OCI-M1 (cell line): ENCODE measurements at places on chromosomes 3 and 15.

DNA sequence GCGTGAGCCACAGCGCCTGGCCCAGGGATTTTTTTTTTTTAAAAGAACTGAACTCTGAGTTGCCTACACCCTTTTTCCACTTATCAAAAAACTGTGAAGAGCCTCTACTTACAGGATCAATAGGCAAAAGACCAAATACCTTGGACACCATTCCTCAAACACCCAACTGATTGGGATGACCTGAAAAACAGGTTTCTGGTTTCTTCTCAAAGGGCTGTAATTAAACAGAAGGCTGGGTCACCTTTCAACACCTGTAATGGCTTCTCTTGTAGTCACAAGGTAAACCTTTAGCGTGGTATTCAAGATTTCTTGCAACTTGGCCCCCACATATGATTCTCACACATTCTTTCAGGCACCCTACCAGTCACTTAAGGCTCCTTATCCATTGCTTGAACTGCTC, 38.4 kb upstream of the PLXND1 start:
- DNase-seq, result no peak

DNA sequence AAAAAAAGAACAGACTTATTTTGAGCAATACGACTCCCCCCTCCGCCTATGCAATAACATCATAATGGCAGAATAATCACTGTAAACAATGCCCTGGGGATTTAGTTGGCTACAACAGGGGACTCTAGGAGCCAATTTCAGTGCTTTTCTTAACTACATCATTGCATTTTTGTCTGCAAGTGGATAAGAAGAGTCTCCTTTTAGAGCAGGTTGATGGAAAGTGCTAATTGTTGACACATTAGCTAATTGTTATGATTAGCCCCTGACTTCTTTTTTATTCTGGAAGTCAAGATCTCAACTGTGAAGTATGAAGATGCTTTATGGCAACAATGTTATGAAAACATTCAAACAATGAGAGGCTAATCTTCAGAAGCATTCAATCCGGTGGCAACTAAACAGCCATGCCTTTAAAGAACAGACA, 121.2 kb downstream of the MECOM start:
- DNase-seq, result no peak

- DNase-seq, result no peak
Measured at GRCh38 chr3:139838269-139838957, 96.6 kb upstream of the CLSTN2 start.

DNA sequence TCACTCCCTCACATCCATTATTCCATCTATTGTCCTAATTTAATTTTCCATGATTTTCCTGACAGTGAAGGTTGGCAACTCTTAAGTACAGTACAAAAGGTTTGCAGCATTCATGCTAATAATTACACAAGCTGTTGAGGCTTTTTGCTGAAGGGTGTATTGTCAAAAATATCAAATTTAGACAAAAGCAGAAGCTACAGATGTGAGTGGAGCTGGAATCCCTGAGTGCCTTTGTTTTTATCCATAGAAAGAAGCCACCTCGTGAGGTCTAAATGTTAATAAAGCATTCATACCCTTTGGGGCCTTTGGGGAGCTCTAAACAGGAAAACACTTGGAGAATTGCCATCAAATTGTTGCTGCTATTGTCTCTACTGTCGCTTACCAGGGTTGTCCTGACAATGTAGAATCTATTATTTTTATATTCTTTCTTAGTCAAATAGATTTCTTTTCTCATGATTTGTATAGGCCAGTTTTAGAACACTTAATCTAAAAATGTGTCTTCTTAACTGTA, 185.8 kb upstream of the ROBO1 start:
- no peak for DNase-seq

DNA sequence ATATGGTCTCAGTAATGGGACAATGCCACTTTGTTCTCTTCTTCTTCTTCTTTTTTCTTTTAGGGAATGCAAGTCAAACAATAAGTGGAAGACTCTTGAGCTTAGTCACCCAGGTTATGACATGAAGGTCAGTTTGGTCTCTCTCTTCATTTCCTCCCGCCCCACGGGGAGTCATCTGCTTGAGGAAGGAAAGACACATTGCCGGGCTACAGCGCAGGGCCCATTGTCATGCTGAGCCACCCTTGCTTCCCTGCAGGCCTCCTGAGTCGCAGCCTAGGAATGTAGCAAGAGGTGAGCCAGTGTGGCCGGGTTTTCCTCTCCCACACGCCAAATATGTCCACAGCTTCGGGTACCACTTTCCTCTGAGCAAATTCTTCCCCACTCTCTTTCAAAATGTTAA, 47.6 kb downstream of the RAP2B start:
- DNase-seq, result no peak

- DNase-seq, result no peak
Measured at GRCh38 chr15:41561104-41561776, 2.2 kb downstream of the TYRO3 start.
